ENCODE measurements at places on chromosomes 4 and X. TPM values are rescaled to one million over a fixed set of nuclear protein-coding genes. Genes with fewer than 3 reads are reported as not detected.

The DDX60 gene
- total RNA-seq: 10.4 TPM

The SYTL5 gene
- total RNA-seq: 1.4 TPM

The HMGN5 gene
- 0.78 TPM for total RNA-seq

The SFRP2 gene
- 15.9 TPM for total RNA-seq

The GYG2 gene
- 11.3 TPM for total RNA-seq

The ARL13A gene
- total RNA-seq: not detected

The ALB gene
- total RNA-seq: 1.1 TPM

The MAB21L2 gene
- total RNA-seq: not detected

The PASD1 gene
- total RNA-seq: not detected

The PLXNB3 gene
- total RNA-seq: 1.4 TPM

The LDOC1 gene
- total RNA-seq: 13.3 TPM

The USP51 gene
- 0.65 TPM for total RNA-seq

The SERPINA7 gene
- total RNA-seq: not detected

The CCDC120 gene
- 1.4 TPM for total RNA-seq

The DOCK11 gene
- 11.6 TPM for total RNA-seq

The EFNB1 gene
- total RNA-seq: 53.6 TPM

The FAM53A gene
- 1.6 TPM for total RNA-seq

The PHOX2B gene
- total RNA-seq: not detected

The TNMD gene
- total RNA-seq: not detected

The KIT gene
- 7.3 TPM for total RNA-seq

The PABPC4L gene
- 3.6 TPM for total RNA-seq
